ENCODE measurements at places on chromosomes 3 and 15. TPM values are rescaled to one million over a fixed set of nuclear protein-coding genes. Genes with fewer than 3 reads are reported as not detected.

DNA sequence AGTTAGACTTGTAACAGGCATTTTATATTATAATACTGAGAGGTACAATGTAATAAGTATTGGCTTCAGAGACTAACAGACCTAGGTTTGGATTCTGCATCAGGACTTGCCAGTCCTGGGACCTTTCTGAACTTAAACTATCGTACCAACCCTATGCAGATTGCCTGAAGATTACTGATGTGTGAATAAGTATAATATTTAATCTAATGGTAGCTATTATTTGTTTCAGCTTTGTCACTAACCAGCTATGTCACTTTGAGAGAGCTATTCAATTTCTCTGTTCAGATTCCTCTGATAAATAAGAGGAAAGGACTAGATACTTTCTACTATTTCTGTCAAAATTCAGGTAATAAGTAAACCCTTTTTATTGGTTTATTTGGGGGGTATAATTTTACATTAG lies 184.4 kb upstream of the NECTIN3 start:
- ATAC-seq: no peak

- ATAC-seq: no peak
These were observed 18.7 kb upstream of the RPP14 start for GRCh38 chr3:58287354-58287753.

DNA sequence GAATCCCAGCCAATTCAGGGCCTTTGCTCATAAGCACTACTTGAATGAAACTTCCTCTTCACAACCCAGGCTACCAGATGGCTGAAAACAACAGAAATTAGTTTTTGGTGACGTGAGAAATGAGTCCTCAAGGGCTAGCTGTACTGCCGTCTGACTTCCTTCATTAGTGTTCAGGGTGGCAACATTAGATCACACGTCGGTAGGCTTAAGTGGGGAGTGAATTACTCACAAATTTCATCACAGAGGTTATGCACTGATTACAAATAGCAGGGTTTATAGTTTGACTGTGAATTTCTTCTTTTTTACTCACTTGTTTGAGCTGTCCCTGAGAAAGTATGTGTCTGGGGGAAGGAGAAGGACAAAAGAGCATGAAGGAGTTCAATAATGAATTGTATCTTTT lies 397.2 kb downstream of the GAP43 start:
- ATAC-seq: no peak

- no peak for ATAC-seq
These were observed 92.3 kb upstream of the P2RY1 start for GRCh38 chr3:152742368-152743347.

DNA sequence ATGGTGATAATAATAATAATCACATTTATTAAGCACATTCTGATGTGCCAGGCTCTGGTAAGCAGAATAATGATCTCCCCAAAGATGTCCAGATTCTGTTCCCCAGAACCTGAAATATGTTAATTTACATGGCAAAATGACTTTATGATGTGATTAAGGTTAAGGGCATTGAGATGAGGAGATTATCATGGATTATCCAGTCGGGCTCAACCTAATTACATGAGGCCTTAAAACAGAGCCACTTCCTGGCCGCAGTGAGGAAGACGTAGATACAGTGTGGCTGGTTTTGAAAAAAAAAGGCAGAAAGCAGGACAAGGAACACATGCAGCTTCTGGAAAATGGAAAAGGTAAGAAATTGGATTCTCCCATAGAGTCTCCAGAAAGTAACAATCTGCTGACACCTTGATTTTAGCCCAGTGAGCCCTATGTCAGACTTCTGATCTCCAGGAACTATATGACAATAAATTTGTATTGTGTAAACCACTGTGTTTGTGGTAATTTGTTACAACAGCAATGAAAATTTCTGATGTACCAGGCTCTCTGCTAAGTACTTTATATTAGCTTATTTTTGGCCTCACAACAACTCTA lies 126.7 kb downstream of the ALCAM start:
- ATAC-seq: no peak

GRCh38 chr3:49359623-49360022 lies 1.5 kb upstream of the GPX1 start:
- no peak for ATAC-seq

GRCh38 chr3:46549408-46549904 lies 16.6 kb downstream of the LRRC2 start:
- no peak for ATAC-seq

GPR87 gene
- not detected for total RNA-seq

DNA sequence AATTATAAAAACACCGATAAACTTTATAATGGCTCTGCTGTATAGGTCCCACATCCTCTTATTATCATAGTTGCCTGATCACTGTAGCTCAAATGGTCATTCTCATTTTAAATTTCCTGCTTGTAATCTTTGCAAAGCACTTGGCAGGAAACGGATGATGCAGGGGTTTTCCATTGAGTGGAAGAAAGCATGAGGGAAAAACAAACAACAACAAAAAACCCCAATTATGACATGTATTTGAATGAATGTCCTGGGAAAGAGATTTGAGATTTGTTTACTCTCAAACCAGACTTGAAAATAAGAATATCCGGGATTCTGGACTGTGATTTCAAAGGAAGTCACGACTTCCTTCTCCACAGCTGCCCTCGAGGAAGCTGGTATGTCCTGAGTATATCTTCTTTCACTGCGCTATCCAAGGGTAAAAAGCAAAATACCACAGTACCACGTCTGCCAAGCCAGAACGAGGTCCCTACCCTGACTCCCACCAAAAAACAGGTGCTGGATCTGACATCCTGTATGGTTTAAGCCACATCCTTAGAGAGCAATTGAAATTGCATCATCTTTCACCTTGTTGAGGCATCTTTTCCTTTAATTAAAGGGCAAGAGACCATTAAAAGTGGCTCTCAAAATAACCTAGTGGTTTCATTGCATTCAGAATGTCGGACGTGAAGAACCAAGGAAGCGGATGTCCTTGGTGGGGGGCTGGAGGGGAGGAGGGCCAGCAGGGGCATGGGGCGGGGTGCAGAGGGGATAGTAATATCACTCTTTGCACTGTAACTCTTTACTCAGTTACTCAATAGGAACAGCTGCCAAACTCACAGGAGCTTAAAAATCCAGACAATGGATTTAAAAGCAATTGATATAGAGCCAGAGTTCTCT lies 13.5 kb upstream of the TIPIN start:
- no peak for ATAC-seq

GRCh38 chr15:75204340-75205063 lies 2.8 kb downstream of the C15orf39 start:
- ATAC-seq: peak; percentile 79

CNTN3 gene
- 1.8 TPM for total RNA-seq

RBMS3 gene
- 60.9 TPM for total RNA-seq

DNA sequence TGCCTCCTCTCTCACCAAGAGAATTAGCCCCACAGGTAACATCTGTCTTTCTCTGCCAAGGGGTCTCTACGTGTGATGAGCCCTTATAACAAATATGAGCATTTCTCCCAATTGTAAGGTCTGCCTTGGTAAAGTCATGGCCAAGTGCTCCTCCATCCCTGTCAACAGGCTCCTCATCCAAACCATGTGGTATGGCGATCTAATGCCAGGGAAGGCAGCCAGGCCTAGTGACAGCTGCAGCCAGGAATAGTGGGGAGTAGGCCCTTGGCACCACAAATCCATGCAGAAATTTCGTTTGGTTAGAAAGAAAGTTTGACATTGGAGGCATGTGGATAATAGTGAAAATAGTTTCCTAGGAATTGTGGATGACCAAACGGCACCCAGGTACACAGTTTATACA lies 4.7 kb upstream of the LRTM1 start:
- no peak for ATAC-seq

DNA sequence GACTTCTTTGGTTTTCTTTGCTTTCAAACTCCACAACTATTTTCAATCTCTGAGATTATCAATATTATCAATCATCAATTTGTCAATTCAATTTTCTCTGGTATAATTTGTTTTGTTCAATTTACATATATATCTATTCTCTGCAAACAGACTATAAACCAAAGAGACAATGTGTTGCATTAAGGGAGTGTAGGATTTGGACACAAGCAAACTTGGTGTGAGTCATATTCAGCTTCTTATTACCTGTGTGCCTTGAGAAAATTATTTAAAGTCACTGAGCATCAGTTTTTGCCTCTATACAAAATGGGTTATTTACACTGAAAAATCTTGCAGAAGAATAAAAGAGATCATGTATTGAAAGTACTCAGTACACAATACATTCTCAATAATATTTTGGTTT lies 177.8 kb downstream of the NECTIN3 start:
- ATAC-seq: no peak

C3orf52 gene
- 1.6 TPM for total RNA-seq

DNA sequence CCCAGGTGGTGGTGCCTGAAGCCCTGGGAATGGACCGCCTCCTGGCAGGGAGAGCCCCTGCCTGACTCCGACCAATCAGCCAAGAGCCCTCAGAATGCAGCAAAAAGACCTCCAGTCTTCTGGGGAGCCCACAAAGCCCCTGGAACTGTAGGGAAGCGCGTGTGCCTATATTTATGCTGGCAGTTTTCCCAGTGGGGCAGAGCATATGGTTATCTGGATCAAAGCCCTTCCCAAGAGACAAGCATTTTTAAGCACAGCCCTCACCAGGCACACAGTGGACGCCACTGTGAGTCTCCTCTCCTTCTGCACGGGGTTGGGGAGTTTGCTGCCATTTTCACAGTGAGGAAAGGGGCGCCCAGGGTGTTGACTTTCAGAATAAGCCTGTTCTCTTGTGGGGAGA lies 80.9 kb upstream of the RPL32 start:
- ATAC-seq: no peak

DNA sequence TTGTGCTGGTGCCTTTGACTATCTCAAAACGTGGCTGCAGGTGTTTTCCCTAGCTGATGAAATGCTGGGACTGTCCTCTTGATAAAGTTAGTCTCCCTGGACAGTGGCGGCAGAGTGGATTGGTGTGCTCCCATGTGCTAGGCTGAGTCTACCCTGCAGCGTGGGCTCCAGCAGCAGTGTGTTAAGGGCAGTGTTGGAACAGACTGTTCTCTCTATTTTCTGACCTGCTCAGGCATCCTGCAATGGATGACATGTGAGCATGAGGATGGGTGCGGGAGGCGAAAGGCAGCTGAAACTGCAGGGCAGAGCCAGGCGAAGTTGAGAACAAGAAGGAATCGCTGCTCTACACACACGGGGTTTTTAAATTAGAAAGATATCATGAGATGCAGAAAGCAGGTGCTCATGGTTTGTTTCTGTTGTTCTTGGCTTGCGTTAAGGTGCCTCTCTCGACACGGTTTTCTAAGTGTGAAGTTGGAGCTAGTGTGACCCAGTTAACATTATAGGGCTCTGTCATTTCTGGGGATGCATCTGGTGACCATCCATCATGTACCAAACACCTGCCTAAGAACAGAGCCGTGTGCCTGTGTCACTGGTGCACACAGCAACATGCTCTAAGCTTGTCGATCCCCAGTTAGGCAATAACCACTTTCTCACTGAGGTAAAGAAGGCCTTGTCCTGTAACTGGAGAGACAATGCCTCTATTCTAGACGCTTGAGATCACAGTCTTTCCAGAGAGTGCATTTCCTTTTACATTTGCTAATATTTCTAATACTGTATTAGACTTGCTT lies 44.3 kb downstream of the SLCO3A1 start:
- ATAC-seq: no peak

- no peak for ATAC-seq
These were observed 550 bp upstream of the CHD2 start for GRCh38 chr15:92899601-92899947.

DNA sequence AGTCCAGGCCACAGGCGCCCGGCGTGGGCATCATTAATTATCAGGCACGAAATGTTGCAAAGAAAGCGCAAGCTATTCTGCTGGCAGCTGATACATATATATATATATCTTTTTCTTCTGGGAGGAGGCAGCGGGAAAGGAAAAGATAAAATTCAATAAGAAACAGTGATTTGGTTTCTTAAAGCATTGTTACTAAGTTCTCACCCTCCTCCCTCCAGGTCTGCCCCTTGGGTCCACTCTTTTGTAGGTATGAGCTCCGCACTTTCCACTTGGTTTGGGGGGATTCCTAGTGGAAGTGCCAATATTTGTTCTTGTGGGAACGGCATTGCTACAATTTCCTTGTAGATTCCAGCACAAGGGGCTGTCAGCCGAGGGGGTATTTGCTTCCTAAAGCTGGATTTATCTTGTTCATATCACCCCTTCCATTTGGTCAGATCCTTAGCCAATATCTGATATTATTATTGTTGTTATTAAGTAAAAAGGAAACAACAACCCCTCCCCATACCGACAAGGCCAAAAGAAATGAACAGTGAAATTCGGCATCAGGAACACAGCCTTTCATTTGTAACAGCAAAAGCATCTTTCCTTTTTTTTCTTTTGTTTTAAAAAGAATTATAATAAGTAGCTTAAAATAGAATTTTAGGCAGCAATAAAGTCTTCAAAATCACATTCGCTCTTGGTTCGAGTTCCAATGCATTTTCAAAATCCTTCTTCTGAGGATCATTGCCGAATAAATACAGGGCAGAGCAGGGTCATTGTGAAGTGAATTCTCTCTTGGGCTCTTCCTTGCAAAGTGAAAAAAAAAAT lies 15.6 kb downstream of the ZIC1 start:
- ATAC-seq: no peak

DNA sequence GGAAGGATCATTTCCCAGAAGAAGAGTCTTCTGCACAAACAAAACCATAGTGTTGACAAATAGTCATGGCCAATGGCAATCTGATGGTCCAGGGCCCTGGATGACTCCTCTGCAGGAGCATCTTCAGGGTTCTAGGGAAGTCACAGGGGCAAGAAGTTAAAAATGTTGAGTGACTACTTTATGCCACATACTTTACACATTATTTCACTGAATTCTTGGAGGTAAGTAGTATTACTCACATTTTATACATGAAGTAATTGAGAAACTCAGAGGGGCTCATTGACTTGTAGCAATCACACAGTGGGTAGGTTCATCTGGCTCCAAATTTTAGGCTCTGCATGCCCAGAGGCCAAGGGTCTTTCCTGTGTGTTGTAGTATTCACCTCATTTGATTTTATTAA lies 430.2 kb upstream of the MCTP2 start:
- no peak for ATAC-seq

PLSCR5 gene
- total RNA-seq: not detected

P2RY13 gene
- 2.5 TPM for total RNA-seq

DNA sequence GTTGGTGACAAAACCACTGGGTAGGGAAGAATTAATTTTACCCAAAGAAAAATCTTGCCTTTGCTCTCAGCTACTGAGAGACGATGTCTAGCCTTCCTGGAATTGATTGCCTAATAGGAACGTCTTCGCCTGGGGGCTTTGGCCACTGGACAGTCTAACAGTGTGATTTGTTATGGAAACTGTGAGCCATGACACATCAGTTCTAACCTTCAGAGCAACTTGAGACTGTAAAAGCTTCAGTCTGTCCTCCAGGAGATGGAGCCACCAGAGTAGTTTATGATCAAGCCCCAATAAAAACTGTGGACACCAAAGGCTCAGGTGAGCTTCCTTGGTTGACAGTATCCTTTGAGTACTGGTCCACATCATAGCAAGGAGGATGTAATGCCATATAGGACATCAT lies 235.8 kb upstream of the TMCO5A start:
- ATAC-seq: no peak

- no peak for ATAC-seq
These were observed 61.6 kb upstream of the CTNNB1 start for GRCh38 chr3:41137686-41138111.

BCL2A1 gene
- total RNA-seq: not detected

GRCh38 chr3:141216975-141217374 lies 14.7 kb upstream of the PXYLP1 start:
- ATAC-seq: no peak
